OCI-M1 (cell line): ENCODE measurements at places on chromosomes 7 and 10.
A peak's percentile ranks its signal among the peaks of the same experiment; 100 is the strongest.

DNA sequence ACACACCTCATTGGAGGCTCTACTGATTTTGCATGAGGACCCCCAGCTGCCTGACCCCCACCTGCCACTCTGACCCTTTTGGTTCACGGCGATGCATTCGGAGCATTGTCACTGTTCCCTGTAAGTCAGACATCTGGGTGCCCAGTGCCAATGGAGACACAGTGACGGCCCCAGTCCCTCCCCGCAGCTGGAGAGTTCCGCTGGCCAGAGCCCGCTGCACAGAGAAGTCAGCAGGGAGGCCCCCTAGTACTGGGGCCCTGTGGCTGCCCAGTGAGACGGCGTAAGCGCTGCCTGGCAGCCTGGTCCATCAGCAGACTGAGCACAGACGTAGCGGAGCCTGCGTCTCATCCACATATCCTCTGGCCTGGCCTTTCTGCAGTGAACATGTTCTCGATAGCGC lies 77.5 kb downstream of the NKX6-2 start:
- DNase-seq = no peak

GRCh38 chr7:126780993-126781392 lies 471.7 kb downstream of the GRM8 start:
- no peak for DNase-seq

GRCh38 chr7:116423499-116423898 lies 76.0 kb upstream of the CAV2 start:
- DNase-seq = no peak

DNA sequence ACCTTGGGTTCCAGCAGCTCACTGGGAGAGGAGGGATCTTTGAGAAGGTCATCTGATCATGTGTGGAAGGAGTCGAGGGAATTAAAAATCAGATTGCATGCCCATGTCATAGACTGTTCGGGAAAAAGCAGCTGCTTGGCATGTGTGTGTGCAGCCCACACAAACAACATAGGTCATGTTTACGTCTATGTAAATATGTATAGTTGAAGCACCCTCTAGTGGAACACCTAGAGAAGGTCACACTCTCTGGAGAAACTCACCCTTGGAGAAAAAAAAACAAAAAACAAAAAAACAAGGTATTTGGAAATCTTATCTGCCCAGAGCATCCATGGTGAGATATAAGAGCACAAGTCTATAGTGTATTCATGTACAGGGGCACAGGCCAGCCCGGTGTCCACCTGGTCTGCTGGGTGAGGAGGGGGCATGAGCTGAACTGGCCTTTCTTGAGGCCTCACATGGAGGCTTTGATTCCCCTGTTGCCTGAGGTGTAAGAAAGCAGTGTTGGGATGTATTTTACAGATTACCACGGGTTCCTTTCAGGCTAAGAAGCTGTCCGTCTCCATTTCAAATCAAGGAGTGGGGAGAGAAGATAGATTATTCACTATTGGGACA lies 98.0 kb downstream of the NPY start:
- DNase-seq = peak; percentile 17

GRCh38 chr7:19352305-19352695 lies 207.1 kb upstream of the FERD3L start:
- DNase-seq = no peak

DNA sequence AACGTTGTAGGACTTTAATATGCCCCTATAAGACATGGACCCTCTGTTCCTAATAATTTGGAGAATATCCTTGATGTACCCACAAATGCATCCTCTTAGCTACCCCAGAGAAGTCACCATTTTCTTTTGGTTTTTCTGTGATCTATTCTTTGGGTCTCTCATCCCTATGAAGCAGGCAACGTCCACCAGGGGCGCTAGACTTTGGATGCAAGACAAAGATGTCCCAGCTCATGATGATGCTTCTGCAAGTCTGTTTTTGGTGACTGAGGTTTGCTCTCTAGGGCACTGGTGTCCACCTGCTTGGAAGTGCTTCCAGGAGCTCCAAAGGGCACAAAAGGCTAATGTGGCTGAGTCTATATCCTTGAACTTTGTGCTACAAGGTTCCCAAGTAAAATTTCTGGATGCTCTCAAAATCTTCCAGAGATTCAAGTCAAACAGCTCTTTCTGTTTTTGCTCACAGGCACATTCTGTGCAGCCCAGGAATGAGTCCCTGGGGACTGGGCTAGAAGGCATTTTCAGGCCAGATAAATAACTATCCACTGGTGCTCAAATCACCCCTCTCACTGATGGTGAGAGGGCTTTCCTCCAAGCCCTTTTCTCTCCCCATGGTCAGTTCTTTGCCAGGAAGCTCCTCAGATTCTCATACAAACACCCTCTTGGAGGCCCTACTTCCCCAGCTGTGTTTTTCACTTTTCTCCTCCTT lies 166.4 kb downstream of the C7orf25 start:
- peak; percentile 24 for DNase-seq

GRCh38 chr10:131695496-131696165 lies 205.2 kb upstream of the PPP2R2D start:
- no peak for DNase-seq

GRCh38 chr7:55261386-55261770 lies 103.8 kb upstream of the LANCL2 start:
- DNase-seq = no peak

DNA sequence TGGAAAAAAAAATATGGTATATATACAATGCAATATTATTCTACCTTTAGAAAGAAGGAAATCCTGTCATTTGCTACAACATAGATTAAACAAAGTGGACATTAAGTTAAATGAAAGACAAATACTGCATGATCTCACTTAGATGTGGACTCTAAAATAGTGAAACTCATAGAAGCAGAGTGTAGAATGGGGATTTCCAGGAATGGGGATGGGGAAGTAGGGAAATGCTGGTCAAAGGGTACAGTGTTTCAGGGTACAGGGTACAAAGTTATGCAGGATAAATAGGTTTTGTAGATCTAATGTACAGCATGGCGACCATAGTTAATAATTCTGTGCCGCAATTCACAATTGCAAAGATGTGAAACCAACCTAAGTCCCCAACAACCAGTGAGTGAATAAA lies 385.5 kb downstream of the SFMBT2 start:
- no peak for DNase-seq

- DNase-seq = no peak
These were observed 135.3 kb upstream of the COBL start for GRCh38 chr7:51451751-51452476.

- no peak for DNase-seq
These were observed 62.8 kb downstream of the FIGNL1 start for GRCh38 chr7:50387351-50387750.

- DNase-seq = no peak
These were observed 65.8 kb upstream of the CAMK2B start for GRCh38 chr7:44391171-44391570.

- no peak for DNase-seq
These were observed 27.7 kb downstream of the PHYH start for GRCh38 chr10:13272164-13272571.

- DNase-seq = no peak
These were observed 17.6 kb downstream of the PRKAG2 start for GRCh38 chr7:151859111-151859947.

DNA sequence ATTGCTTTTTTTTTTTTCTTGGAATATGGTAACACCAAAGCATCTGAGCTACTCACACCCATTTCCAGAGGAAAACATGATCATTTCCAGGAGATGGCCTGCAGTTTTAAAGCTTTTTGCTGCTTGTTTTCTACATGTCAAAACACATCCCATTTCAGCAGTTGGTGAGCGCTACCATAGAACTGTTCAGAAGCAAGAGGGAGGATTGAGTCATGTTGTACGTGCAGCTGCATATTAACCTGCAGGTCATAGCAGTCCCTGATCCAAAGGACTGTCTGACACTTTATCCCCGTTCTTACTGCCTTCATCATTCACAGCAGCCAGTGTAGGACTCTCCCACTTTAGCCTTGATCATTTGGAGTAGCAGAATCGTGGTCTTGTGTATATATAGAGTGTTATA lies 124.6 kb downstream of the AUTS2 start:
- DNase-seq = no peak
